CD4-positive, alpha-beta T cell treated with Interleukin-4 for 1 hour (primary cell): ENCODE measurements at places on chromosomes 7 and 10.
A peak's percentile ranks its signal among the peaks of the same experiment; 100 is the strongest.

DNA sequence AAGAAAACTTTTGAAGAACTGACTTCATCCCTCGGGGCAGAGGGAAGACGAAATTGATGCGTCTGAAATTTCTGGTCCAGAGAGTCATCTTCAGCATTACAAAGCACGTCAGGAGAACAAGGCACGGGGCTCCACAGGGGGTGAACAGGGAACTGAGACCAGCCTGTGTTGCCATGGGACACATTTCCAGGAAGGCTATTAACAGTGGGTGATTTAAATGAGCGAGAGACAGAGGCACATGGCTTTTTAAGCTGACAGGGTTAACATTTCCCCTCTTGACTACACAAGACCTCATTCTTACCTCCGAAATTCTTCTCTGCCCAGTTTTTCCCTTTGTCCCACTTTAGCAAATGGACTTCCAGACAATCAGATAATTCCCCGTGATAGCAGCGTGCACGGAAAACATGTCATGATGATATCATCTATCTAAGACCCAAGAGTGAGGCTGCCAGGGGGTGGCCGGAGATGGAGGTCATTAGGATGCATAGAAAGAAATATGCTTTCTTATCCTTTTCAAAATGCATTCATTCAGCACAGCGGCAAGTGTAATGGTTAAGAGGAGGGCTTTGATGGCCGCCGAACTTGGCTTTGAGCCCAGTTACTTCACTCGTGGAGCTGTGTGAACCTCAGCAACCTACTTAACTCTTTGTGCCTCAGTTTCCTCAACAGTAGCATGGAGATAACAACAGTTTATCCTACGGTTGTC, 248.0 kb downstream of the PRPF18 start:
- no peak for DNase-seq

DNA sequence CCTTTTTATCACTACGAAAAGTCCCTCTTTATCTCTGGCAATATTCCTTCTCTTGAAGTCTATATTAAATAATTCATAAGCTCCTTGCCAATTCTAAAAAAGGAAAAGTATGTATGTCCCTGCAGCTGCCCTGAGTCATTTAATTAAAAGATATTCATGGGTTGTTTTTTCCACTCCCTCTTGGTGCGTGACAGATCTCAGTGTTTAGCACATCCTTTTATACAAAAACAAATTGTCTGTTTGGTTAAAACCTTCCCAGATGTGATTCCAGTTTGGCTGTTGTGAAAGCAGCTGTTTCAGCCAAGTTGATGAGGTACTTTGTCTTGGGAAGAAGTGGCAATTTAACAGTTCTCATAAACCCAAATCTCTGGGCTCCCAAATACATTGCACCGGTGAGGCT, 33.8 kb upstream of the PRLHR start:
- no peak for DNase-seq

- DNase-seq, result no peak
These were observed 71.8 kb downstream of the PFKFB3 start for GRCh38 chr10:6274484-6274883.

GRCh38 chr7:129007572-129007971, 47.3 kb downstream of the TNPO3 start:
- no peak for DNase-seq

- DNase-seq, result no peak
These were observed 465.9 kb upstream of the CELF2 start for GRCh38 chr10:10551596-10552301.

DNA sequence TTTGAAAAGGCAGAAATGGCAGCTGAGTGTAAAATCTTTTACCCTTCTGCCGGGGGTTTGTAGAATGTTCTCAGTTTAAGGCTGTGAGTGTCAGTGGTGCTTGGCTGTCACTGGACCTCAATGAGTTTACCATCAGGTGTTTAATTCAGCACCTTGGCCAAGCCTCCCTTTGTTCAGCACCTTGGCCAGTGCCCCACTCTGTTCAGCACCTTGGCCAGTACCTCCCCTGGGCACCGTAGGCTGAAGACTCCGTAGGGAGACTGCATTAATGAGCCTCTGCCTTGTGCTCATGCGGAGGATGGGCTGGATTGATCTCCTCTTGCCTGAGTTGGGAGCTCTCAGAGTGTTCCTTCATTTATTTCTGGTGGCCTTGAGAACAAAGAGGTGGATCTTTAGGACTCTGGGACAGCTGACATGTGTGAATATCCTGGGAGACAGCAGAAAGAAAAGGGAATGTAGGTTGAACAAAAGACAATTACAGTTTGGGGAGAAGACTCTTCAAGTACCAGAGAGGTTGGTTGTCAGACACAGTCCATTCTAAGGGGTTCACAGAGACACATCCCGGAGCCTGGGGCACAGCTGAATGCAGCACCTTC, 1.6 kb downstream of the FAM24A start:
- peak; percentile 15 for DNase-seq

- no peak for DNase-seq
These were observed 85.2 kb downstream of the SORBS1 start for GRCh38 chr10:95475827-95476468.

DNA sequence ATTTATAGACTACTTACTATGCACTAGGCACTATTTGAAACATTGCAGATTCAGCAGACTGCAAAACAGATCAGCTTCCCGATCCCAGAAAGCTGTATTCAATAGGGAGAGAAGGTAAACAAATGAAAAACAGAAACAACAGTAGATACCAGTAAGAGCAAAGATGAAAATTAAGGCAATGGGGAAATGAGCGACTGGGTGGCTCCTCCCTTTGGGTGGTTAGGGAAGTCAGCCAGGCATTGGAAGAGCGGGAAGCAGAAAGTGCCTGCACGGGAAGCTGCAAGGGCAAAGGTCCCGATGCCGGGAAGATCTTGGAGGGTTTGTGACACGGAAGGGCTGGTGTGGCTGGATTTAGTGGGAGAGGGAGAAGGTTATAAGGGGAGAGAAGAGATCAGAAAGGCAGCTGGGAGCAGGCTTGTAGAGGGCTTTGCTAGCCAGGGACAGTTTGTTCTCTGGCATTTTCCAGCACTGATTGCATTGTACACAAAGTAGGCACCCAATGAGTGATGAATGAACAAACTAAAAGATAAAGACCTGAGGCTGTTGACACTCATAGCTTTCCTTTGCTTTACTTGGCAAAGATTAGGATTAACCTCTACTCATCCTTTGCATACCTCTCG, 67.8 kb downstream of the NAMPT start:
- DNase-seq, result no peak

DNA sequence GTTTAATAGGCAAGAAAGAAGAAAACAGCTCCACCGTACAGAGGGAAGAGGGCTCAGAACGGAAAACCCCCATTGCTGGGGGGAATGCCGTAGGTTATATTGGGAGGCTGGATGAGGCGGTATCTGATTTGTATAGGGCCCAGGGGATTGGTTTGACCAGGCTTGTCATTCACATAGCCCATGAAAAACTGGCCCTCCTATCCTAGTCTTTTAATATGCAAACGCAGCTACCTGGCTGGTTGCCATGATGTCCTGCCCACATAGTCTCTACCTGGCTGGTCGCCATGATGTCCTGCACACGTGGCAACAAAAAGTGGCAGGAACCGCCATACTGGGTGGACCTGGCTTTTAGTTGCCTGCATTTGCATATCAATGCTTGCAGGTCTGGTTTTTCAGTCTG, 84.7 kb downstream of the AUTS2 start:
- DNase-seq, result no peak

- DNase-seq, result no peak
These were observed 94.5 kb downstream of the ZNF33B start for GRCh38 chr10:42543840-42544372.

- no peak for DNase-seq
These were observed 1.5 kb downstream of the MDFIC start for GRCh38 chr7:114923403-114923713.

GRCh38 chr7:45688382-45688781, 114.2 kb downstream of the ADCY1 start:
- no peak for DNase-seq

GRCh38 chr7:91055219-91055618, 209.0 kb upstream of the FZD1 start:
- no peak for DNase-seq

DNA sequence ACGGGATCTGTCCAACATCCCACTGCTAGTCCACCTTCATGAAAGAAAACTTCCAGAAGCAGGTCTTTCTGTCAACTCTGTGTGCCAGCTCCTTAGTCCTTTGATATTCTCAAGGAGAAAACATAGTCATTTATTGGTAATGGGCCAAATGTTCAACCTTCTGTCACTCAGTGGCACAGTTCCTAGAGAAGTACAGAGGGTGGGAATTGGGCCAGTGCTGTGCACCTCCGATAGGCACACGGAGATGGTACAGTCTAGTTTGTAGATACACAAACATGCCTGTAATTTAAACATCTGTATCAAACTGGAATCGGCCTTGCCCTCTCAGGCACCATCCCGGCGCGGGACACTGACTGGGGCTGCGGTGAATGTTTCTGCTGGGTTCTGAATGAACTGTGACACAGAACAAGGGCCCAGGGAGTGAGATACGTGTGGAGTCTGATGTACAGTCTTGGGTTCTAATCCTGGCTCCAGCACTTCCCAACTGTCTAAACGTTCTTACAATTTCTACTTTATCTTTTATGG, 213.9 kb upstream of the SHH start:
- no peak for DNase-seq

DNA sequence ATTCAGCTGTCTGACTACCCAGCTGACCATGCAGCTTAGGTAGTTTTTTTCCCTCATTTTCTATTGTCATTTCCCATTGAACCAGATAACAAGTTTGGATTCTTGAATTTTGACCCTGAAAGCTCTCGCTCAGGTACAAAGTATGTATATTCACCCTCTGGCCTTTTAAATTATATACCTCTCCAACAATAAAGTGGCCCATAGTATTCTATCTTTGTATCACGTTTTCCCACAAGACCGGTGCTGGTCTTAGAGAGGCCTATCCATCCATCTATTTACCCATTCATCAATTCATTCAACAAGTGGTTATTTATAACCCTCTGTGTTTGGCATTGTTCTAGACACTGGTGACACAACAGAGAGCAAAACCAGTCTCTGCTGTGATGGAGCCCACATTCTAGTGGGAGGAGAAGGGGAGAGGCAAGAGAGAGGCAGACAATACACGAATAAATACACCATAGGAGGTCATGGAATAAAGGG, 35.2 kb upstream of the NPSR1 start:
- no peak for DNase-seq

- DNase-seq, result no peak
These were observed 15.9 kb downstream of the TDRD1 start for GRCh38 chr10:114195079-114195478.

DNA sequence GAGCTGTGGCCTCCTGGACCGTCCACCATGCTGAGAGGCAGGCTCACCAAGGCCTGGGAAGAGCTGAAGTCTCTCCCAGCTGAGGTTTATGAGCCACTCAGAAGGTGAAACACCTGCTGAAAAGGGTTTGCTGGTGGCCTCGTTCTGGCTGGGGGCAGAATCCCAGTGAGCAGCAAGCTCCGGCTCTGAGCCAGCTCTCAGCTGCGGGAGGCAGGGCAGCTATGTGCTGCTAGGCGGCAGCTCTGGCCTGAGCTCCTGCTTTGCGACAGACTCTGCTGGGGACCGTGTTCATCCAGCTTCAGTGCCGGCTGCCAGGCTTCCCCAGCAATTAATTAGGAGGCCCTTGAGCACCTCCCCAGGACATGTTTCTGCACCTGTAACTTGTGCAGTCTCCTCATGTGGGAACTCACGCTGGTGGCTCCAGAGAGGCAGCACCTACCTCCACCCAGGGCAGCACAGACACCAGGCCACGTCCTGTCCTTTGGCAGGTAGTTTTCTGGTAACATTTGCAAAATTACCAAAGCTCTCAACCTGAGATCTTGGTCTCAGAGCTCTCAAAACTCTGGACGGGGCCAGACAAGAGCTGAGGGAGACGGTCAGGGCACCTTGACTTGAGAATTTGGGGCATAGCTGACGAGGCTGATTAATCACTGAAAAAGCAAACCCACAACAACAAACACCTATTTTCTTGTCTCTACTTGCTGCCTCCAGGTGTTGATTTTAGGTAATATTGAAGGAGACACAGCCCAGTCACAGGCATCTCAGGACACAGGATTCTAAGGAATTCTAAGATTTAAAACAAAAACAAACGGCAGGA, 185.0 kb downstream of the TCERG1L start:
- DNase-seq, result no peak

- no peak for DNase-seq
These were observed 9.5 kb downstream of the PDGFA start for GRCh38 chr7:510131-510481.

DNA sequence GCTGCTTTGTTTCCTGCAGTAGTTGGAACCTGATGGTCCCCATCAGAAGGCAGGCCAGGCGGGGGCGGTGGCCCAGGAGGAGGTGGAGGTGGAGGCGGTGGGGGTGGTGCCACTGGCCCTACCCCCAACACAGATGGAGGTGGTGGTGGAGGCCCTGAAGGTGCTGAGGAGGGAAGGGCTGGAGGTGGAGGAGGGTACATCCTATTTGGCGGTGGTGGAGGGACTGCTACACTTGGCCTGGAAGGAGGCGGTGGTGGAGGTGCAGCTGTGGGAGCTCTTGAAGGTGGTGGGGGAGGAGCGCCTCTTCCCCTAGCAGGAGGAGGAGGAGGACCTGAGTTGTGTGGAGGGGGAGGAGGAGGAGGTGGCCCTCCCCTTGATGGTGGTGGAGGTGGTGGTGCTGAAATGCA, 36.8 kb downstream of the LMOD2 start:
- DNase-seq, result no peak

DNA sequence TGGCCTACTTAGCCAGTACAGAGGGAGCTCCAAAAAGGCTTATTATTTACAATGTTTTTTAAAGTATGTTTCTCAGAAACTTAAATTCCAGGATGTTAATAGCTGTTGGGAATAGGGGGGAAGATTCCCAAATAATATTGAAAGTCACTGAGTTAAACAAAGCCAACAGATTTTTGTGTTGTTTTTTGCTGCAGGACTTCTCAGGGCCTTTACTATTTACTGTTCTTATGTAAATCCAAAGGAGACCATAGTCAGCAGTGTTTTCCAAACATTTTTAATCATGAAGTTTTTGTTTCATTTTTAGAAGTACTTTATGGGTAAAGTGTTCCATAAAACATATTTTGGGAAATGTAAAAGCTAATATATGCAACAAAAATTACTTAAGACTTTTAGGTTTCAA, 100.4 kb upstream of the GSDME start:
- no peak for DNase-seq

DNA sequence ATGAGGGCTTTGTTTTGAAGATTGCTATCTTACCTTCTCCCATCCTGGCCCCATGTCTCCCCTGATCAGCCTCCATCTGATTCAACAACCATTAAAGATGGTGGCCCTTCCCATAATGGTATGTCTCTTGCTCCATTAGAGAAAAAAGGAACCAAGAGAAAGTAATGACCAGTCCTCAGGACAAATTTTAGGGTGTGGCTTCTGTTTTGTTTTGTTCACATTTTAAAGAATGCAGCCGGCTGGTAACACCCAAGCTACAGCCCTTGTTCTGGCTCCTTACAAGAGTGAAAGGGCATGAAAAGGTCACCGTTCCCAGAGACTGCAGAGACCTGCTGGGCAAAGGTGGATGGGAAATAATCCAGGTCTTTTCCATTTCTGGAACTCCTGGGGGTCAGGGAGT, 287.9 kb upstream of the NEBL start:
- no peak for DNase-seq
